ENCODE measurements at places on chromosomes 13 and 19.

- no peak for DNase-seq
These were observed 2.4 kb downstream of the MARK4 start for GRCh38 chr19:45253396-45254027.

GRCh38 chr13:31982540-31982939 is 49.0 kb upstream of the FRY start:
- DNase-seq = no peak

GRCh38 chr19:57010541-57010940 is 109.2 kb upstream of the USP29 start:
- no peak for DNase-seq

DNA sequence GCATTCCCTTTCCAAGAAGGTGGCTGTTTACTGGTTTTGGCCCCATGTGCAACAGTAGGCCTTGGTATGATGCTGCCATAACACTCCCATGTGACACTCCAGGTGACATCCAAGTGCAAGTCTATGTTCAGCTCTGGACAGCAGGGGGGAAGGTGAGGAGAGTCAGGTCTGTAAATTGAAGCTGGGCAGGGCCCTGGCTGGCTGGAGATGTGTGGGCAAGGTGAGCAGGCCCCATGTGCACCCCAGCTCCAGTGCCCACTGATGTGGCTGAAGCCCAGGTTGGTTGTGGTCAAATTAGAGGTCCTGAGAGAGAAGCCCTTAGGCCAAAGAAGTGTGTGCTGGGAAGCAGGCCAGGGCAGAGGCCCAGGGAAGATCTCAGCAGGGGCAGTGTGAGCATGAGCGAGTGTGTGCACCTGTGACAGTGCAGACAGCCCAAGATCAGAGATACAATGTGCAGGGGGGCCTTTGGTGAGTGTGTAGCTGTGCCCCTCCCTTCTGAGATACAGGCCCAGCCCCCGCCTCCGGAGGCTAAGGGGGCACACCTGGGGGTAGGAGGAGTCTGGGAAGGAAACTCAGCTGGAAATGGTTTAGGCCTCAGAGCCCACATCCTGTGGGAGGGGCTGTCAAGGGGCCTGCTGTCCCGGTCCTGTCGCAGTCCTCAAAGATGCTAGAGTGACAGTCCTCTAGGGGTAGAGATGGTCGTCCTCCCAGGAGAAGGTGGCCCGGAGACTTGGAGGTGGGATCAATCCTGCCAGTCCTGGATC is 18.6 kb downstream of the DEDD2 start:
- DNase-seq = no peak

- no peak for DNase-seq
These were observed 41.6 kb upstream of the ZNF730 start for GRCh38 chr19:23075031-23075733.

DNA sequence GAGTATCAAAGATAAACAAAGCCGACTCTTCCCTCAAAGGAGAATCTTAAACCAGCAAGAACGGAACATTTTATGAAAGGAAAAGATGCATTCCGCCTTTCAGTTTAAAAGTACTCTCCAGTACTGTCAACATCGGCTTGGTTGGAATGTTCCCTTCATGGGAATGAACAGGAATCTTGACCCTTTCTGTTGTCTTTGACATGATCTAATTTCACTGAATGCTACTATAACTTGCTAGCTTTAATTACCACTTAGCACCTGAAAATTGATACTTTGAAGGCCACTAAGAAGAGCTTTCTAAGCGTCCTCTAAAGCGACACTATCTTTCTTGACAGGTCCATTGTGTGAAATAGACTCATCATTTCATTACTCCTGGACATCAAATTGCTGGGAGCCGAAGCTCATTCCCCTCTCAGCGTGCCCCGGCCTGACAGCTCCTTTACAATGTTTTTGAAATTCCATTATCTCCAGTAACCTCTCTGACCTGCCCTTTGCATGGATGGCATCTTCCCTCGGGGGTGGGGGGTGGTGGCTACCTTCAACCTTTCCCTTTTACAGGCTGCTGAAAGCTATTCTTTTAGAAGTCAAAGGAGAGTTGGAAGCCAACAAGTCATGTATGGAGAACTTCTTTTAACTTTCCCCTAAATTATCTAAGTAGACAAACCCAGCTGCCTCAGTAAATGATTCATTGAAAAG is 67.9 kb downstream of the EFNB2 start:
- DNase-seq = no peak

GRCh38 chr13:48860364-48860763 is 115.3 kb upstream of the FNDC3A start:
- no peak for DNase-seq

DNA sequence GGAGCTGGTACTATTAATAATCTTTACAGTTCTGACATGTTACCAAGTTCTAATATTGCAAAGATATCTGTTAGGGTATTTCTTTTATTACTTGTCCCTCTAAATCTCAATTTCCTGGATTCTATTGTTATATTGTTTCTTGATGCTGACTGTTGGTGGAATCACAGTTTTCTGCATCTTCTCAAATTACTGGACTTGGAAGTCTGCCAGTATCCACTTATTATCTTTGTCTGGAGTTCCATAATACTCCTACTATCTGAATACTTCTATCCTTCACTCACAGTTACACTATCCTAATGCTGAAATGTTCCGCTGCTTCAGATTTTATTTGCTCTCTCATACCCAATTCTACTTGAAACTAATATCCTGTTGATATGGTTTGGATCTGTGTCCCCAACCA is 1985.7 kb upstream of the PRR20A start:
- DNase-seq = no peak

Data from activated naive CD4-positive, alpha-beta T cell (primary cell).